GM12891 (cell line): ENCODE measurements at places on chromosomes 2 and 18.

DNA sequence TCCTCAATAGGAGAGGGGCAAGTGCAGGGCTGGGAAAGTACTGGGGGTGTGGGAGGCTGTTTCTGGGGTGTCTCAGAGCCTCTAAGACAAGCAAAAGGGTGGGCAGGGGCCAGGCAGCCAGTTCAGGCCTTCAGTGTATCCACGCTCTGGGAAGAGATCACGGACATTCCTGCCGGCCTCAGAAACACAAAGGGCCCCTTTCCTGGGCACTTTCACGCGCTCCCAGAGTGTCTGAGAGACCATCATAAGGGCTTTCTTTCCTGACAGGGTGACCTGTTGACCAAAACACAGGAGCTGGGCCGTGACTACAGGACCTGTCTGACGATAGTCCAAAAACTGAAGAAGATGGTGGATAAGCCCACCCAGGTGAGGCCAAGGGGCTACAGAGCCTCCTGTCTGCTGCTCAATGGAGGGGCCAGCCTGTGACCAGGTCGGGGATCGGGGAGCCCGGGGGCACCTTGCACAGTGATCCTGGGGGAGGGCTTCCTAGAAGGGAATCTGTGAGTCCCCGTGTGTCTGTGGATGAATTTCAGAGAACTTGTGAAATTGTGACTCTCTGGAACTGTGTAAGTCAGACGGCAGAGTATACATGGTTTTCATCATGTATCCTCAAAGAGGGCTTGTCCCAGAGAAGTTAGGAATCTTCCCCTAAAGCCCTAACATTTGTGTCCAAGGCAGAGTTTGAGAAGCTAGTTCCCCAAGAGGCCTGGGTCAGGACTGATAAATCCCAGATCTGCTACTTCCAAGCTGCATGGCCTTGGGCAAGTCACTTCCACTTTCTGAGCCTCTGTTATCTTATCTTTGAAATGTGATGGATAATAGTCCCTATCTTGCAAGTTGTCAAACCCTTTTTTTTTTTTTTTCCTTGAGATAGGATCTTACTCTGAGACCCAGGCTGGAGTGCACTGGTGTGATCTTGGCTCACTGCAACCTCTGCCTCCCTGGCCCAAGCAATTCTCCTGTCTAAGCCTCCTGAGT, 1.8 kb downstream of the GNLY start:
- DNase-seq: no peak

GRCh38 chr2:156933645-156934225, 323.8 kb upstream of the GALNT5 start:
- DNase-seq: no peak

- peak; percentile 47 for DNase-seq
Measured at GRCh38 chr2:45909677-45910191, 258.3 kb downstream of the PRKCE start.

- DNase-seq: no peak
Measured at GRCh38 chr2:17373741-17374140, 144.5 kb downstream of the RAD51AP2 start.

DNA sequence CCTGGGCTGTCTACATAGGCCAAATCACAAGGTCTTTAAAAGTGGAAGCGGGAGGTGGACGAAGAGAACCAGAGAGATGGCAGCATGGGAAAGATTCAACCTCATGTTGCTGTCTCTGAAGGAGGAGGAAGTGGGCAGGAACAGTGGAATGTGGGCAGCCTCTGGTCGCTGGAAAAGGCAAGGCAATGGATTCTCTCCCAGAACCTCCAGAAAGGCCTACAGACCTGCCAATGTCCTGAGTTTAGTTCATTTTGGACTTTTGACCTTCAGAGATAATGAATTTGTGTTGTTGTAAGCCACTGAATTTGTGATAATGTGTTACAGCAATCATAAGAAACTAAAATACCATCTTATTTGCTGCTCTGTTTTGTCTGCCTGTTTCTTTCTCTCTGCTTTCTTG, 122.5 kb downstream of the RNF152 start:
- DNase-seq: no peak

DNA sequence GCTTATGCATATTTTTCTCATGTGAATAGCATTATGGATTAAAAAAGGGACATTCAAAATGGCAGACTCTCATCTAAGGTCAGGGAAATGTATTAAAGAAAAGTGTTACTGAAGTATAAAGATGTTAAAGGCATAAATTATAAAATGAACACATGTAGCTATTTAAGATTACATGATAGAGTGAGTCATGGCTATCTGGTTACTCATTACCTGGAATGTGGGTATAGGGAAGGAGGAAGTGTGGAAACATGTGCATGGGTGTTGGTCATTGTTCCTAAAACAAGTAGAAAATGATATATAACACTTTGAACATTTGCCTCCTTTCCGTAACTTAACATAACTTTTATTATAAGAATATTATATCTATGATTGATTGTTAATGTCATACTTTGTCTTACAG, 66.4 kb downstream of the MYO1B start:
- DNase-seq: no peak

- DNase-seq: no peak
Measured at GRCh38 chr18:22169889-22170420, 566 bp downstream of the GATA6 start.

- DNase-seq: no peak
Measured at GRCh38 chr2:202133909-202134265, 60.8 kb downstream of the KIAA2012 start.

DNA sequence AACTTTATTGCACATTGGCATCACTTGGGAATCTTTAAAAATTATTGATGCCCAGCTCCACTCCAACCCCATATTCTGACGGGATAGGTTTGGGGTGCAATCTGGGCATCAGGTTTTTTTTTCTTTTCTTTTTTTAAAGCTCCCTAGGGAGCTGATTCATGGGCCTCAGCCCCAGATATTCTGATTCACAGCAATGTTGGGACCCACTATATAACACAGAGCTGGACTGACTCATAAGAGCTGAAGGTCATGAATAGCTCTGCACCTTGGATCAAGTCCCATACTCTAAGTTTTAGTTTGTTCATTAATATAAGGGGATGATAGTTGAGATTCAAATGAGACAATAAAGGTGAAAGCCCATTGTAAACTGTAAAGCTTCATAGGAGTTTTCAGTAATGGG, 191.1 kb upstream of the REV1 start:
- DNase-seq: no peak

GRCh38 chr2:146004462-146004861, 1484.5 kb upstream of the ZEB2 start:
- no peak for DNase-seq

DNA sequence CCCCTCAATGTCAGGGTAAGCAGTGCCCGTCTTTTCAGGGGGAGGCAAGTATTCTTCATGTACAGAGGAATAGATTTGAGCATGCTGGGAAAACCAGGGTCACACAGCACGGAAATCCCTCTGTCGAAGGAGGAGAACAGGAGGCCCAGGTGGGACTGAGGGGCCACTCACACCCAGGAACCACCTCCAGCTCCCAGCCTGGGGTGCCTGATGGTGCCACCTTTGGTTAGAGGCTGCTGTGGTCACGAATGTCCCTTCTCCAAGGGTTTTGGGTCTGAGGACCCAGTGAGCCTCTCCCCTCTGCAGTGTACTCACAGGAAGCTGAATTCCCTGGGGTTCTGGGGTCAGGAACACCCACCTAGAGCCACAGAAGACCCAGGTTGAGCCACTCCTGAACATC, 197.3 kb downstream of the ANKRD30B start:
- no peak for DNase-seq

GRCh38 chr2:208782097-208782496, 375.5 kb downstream of the PTH2R start:
- DNase-seq: no peak

DNA sequence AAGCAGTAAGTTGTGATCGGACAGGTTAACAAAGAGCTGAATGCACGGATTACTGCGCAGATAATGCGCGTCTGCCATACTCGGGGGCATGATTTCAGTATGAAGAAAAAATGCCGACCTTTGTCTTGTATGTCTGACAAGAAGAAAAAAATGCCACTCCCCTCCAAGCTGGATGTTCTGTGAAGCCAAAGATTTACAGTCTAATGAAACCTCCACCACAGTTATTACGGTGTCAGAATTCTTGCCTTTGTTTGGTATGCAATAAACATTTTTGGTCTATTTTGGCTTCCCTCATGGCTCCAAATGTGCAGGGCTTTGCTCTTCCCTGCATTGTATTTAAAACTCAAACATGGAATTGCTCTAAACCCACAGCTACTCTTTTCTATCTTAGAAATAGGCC, 72.2 kb upstream of the THUMPD2 start:
- DNase-seq: no peak

- DNase-seq: no peak
Measured at GRCh38 chr2:129068543-129068942, 749.9 kb upstream of the HS6ST1 start.

DNA sequence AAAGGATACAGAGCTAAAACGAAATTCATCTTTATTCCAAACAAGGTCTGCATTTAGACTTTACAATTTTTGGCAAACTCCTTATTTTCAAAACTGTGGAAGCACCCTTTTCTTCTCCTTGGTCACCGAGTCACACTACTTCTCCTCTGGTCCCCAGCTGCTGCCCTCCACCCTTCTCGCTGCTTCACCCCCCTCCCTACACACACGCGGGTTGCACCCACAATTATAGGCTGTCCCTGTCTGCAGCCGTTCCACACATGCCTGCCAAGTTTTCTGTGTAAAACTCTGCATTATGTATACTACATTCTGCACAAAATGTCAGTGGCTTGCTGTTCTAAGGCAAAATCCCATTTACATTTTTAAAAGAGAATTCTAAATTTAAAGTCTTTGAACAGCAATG, 63.5 kb downstream of the PTPN2 start:
- DNase-seq: no peak

DNA sequence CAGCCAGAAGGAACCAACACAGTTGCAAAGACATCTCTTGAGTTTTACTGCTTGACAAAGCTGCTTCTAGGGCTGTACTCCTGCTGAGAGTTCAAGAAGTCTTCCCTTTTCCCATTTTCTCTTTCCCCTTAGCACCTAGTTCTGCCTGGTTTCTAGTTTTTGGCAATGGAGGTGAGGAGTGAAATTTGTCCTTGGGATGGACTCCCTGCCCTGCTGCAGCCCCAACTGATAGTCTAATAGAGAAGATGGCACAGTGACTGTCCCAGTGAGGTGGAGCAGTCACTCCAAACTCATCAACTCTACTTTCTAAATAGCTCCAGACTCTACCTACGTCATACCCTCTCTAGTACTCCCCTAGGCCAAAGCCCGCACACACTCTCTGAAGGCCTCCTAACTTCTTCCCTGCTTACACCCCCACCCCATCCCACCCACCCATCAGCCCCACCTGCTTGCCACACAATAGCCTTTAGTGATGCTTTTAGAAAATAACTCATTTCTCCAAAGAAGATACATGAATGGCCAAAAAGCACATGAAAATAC, 164.4 kb downstream of the DDX1 start:
- DNase-seq: no peak

DNA sequence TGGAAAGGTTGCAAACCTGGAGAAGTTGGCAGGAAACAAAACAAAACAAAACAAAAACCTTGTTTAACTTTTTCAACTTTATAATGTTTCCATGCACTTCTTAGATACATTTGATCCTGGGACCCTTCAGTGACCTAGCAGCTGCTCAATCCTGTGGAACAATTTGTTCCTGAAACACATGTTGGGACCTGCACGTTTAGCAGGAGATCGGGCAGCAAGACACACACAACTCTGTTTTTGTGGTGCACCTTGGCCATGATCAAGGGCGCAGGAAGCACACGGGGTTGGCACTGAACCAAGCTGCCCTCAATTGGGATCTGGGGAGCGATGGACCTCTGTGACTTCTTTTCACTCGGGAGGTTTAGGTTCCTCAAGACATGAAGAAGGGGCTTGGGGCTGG, 268.7 kb downstream of the LOXHD1 start:
- DNase-seq: no peak

DNA sequence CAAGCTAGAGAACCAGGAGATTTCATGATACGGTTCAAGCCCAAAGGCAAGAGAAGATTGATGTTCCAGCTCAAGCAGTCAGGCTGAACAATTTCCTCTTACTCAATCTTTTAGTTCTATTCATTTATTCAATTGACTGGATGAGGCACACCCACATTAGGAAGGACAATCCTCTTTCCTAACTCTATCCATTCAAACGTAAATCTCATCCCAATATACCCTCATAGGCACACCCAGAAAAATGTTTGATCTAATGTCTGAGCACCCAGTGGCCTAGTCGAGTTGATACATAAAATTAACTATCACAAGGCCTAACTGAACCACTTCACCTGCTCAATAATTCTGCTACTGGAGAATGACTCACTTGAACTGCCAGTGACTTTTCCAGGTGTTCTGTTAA, 180.7 kb downstream of the RAD51AP2 start:
- DNase-seq: no peak

- DNase-seq: no peak
Measured at GRCh38 chr2:69073928-69074570, 61.1 kb downstream of the ANTXR1 start.

- DNase-seq: no peak
Measured at GRCh38 chr2:54342603-54343002, 86.6 kb upstream of the TSPYL6 start.

- DNase-seq: no peak
Measured at GRCh38 chr18:41887100-41887499, 67.9 kb upstream of the PIK3C3 start.

GRCh38 chr2:177260379-177260778, 4.1 kb downstream of the NFE2L2 start:
- no peak for DNase-seq

DNA sequence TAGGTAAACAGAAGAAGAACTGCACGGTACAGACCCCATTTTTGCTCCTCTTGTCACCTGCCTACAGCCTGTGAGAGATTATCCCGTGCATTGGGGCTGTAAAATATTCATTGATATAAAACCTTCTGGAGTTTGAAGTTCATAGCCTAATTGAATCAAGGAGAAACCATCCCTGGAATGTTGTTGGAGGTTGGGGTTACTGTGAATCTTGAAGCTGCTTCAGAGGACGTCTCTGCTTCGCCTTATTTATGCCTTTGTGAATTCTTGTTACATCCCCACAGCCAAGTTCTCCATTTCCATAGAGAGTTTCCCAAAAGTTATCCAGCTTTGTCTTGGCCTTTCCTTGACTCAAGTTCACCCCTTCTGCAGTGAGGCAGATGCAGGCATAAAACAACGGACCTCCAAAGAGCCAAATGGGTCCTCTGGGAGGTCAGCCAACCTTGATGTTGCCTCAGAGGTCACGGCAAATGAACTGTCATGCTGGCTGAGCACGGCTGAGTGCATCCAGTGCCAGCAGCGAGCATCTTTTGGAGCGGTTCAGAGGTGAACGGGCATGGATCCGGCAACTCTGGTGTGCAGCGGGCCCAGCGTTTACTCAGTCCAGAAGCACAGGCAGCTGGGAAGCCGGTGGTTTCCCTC, 317.6 kb downstream of the PRKCE start:
- DNase-seq: no peak

- DNase-seq: no peak
Measured at GRCh38 chr2:232567721-232568120, 17.2 kb downstream of the EIF4E2 start.

- no peak for DNase-seq
Measured at GRCh38 chr2:44941551-44942234, at the start of gene SIX3. Gene SIX3, plus strand, starts transcription at chr2:44941702. Its CDS starts 403 bp downstream, at chr2:44942105.

GRCh38 chr2:84906108-84906899, 848 bp downstream of the TMSB10 start:
- DNase-seq: no peak
